ENCODE measurements at places on chromosomes 3 and 15.

GRCh38 chr3:31636694-31637442 lies 104.1 kb downstream of the STT3B start:
- no peak for DNase-seq

- DNase-seq: no peak
Observed at GRCh38 chr3:126944089-126944965, 38.6 kb upstream of the PLXNA1 start.

DNA sequence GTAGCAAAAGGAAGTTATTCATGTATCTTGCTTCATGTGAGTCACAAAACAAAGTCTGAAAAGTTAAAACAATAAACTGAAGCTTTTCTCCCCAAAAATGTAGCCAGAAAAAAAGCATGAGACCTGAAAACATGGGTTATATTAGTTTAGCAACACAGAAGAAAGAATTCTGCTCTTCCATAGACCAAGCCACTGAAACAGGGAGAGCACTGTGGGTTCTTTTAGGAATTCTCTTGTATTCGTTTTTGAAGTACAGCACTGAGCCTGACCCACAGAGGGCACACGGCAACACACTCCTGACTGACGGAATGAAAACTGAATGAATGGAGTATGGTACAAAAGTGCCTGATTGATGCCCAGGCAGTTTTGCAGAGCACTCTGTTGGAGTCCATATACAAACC lies 66.6 kb downstream of the TM4SF4 start:
- no peak for DNase-seq

DNA sequence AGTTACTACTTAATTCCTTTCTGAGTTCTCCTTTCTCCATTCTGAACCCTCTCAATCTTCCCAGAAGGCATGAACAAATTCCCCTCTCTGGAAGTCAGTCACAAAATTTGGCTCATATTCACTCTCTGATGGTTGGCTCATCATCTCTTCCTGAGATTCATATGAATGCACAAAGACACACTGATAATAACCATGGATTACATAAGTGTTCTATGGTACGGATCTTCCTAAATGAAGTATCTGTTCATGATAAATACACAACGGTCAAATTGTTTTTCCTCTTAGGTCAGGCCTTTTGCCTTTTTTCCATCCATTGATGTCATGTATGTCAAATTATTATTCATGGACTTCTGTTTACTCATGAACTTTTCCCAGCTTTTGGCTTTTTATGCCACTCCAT lies 162.6 kb downstream of the P2RY1 start:
- DNase-seq: no peak

DNA sequence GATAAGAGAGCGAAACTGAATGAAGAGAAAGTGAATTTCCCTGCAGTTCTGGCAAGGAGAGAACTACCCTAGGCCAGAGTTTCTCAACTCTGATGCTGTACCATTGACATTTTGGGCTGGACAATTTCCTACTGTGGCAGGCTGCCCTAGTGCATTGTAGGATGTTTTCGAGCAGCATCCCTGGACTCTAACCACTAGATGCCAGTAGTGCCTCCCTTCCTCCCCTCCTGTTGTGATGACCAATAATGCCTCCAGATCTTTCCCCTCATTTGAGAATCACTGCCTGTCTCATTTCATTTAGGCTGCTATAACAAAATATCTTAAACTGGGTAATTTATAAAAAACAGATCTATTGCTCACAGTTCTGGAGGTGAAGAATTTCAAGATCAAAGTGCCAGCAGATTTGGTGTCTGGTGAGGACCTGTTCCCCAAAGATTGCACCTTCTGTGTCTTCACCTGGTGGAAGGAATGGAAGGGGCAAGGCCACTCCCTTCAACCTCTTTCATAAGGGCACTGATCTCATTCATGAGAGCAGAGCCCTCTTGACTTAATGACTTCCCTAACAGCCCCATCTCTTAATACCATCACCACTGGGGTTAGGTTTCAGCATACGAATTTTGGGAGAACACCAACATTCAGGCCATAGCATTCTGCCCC lies 188.9 kb upstream of the MEIS2 start:
- peak; percentile 4 for DNase-seq

DNA sequence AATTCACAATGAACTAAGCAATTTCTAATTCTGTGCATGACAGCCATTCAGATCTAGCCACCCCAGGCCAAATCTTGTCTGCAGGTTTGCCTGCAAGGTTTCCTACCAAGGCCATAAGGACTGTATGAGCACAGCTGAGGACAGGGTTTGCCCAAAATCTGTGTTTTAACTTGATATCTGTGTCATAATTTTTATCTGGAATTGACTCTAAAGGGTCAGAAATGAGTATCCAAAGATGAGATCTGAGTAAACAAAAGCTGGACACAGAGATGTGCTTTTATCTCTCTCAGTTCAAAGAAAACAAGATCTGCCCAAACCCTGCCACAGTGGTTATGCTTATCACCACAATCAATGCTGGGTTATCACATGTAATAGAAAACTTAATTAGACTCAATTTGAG lies 154.6 kb upstream of the COL8A1 start:
- DNase-seq: no peak

DNA sequence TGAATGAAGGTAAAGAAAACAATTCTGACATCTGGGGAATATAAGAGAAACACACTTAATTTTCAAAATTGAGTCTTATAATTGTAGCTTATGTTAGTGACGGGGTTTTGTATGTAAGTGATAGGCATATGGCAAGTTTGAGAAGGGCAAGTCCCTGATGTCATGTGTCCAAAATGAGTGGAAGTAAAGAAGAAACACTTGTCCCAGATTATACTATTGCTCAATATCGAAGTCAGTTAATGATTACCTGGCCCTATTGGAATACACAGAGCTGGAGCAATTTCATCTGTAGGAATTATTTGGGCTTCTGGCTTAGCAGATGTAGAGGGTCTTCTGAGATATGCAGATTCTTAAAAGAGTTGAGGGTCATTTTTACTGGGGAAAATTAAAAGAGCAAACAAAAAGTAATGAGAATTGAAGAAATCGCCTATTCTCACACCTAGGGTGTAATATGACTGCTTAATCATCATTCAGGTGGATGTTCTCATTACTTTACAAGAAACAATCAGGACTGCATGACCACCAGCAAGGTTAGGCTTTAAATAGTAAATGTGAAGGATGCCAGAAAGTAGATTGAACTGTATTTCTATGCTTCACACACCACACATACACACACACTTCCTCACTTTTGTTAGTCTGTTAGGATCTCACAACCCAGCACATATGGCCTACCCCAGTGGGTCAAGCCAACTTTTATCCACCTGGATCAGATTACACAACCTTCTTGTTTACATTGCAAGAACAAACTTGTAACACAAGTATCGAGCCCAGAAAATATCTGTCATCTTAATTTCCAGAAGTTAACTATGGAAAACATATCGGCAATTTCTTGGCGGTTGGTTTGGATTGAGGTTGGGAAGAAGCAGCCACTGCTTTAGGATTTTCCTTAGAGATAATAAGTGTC lies 183.3 kb upstream of the LRRC3B start:
- DNase-seq: no peak

GRCh38 chr3:99579246-99579645 lies 59.1 kb upstream of the COL8A1 start:
- peak; percentile 43 for DNase-seq

- no peak for DNase-seq
Observed at GRCh38 chr3:196625331-196625730, 14.2 kb upstream of the NRROS start.

GRCh38 chr15:44315126-44315525 lies 26.6 kb downstream of the GOLM2 start:
- DNase-seq: no peak

GRCh38 chr3:127964053-127964452 lies 49.0 kb downstream of the KBTBD12 start:
- no peak for DNase-seq

- DNase-seq: no peak
Observed at GRCh38 chr3:66406831-66407610, 93.8 kb downstream of the LRIG1 start.

GRCh38 chr15:58677426-58677825 lies 72.1 kb downstream of the ADAM10 start:
- DNase-seq: no peak

DNA sequence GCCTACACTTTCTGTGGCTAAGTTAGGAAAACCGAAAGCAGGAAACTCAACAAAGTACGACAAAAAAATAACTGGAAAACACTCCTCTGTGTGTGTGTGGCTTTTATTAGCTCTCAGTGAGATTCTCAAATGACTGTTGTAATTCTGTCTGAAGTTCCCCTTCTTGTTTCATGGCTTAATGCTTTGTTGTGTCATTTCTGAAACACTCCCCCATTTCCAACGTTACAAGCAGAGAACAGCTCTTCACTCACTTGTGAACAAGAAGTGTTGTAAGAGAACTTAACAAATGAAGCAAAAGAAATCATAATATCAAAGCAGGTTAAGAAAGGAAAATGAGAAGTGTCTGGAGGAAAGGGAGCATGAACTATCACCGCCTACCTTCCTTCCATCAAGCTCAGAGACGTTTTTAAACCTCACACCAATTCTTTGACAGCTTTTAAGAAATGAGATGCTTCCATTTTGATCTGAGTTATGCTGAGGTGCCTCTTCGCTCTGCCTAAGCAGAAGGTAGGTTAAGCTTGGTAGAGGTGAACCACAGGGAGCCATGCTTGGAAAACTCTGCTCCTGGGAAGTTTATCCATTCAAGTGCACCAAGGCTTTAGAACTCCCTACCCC lies 12.4 kb upstream of the SEC62 start:
- no peak for DNase-seq

DNA sequence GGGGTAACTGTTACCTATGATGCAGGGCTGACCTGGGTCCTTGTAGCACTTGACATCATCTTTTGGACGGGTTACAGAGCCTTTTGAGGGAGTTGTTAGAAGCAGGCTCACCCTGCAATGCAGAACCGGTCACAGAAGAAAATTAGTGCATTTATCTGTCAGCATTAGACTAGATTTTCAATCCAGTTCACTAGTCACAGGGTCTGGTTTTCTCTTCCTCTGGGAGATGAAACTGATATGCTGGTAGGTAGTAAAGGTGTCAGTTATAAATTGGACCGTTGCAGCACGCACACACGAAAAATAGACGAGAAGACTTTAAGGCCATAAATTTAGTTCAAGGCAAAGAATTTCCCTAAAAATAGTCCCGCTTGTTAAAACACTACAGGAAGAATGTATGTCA lies 532.3 kb upstream of the ATP11B start:
- DNase-seq: no peak

DNA sequence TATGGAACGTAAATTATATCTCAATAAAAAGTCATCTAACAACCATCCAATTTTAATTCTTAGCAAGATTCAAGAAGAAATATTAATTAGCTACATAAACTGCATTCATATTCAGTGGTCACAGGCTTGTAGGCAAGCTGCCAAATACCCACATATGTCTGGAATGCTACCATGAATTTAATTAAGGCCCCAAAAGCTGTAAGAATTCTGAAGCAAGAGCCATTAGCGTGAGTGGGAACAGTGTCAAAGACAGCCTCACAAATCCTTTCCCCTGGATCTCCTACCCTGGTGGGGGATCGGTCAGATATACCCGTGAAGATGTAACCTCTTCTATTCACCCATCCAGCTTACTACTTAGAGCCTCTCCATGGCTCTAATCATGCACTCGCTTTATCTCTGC lies 40.0 kb downstream of the ATG7 start:
- DNase-seq: no peak

- DNase-seq: no peak
Observed at GRCh38 chr3:128946411-128946810, 47.5 kb downstream of the CFAP92 start.

DNA sequence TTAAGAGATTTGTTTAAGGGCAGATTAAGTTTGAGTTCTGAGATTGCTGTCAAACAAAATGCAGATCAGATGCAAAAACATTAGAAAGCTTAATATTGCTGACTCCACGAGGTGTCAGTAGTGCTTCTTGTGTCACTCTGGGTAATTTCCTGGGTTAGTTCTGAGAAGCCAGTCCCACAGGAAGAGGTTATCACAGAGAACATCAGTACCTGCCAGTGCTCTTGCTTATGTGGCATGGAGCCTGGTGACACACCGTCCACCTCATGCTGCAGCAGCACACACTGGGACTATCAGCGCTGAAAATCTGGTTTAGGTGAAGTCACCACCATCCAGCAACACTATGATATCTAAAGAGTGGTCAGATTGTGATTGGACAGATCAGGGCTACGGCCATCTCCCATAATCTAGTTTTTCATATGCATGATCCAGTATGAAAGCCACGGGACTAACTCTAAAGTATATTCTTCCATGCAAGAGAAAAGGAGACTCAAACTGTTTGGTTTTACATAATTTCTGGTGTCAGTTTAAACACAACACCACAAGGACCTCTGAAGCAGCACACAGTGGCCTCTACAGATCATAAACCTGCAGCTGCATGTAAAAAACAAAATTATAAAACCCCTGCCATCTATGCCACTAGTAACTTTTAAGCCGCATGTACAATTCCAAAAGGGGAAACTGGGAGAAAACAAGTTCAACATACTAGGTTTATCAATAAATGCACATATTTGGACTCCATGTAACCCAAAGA lies 36.1 kb upstream of the MYO5C start:
- DNase-seq: peak; percentile 50

- DNase-seq: peak; percentile 75
Observed at GRCh38 chr15:51681303-51681963, at the start of gene SCG3. Gene SCG3, plus strand, starts transcription at chr15:51681503. Its CDS starts 253 bp downstream, at chr15:51681756.

DNA sequence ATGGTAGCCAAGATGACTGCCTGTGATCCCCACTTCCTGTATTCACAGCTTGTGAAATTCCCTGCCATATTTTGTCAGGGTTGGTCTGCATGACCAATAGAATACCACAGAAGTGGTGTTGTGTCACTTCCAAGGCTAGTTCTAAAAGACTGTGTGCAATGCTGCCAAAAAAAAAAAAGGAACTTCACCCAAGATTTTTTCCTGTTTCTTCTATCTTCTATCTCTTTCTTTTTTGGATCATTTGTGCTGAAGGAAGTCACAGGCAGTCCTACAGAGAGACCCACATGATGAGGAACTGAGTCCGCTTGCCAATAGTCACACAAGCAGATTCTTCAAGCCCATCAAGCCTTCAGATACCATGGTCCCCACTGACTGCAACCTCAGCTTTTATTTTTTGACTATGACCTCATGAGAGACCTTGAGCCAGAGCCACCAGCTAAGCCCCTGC lies 18.1 kb upstream of the RAF1 start:
- DNase-seq: no peak

- peak; percentile 73 for DNase-seq
Observed at GRCh38 chr3:150286390-150287147, 121.5 kb upstream of the TSC22D2 start.

GRCh38 chr15:72184165-72184811 lies 13.3 kb downstream of the GRAMD2A start:
- peak; percentile 71 for DNase-seq

DNA sequence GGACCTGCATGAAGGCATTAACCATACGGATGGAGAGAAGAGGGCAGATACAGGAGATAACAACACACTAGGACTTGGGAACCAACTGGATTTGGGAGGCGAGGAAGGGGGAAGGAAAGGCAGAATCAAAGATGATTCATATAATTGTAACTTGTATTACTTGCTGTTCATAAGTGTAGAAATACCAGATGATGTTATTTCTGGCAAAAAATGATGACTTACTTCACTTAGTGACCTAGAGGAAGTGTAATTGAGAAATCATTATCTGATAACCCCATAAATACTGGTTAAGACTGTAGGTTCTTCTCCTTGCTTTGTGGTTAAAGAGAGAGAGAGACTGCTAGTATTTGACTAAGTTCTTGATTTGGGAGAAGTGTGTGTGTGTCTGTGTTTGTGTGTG lies 50.5 kb upstream of the GK5 start:
- DNase-seq: no peak

All from SW480 (cell line).